Fibroblast of lung (primary cell): ENCODE measurements at places on chromosomes 7 and 10. TPM values are rescaled to one million over a fixed set of nuclear protein-coding genes. Genes with fewer than 3 reads are reported as not detected.

- DNase-seq, result no peak
Measured at GRCh38 chr7:121151774-121152221, 163.3 kb downstream of the CPED1 start.

DNA sequence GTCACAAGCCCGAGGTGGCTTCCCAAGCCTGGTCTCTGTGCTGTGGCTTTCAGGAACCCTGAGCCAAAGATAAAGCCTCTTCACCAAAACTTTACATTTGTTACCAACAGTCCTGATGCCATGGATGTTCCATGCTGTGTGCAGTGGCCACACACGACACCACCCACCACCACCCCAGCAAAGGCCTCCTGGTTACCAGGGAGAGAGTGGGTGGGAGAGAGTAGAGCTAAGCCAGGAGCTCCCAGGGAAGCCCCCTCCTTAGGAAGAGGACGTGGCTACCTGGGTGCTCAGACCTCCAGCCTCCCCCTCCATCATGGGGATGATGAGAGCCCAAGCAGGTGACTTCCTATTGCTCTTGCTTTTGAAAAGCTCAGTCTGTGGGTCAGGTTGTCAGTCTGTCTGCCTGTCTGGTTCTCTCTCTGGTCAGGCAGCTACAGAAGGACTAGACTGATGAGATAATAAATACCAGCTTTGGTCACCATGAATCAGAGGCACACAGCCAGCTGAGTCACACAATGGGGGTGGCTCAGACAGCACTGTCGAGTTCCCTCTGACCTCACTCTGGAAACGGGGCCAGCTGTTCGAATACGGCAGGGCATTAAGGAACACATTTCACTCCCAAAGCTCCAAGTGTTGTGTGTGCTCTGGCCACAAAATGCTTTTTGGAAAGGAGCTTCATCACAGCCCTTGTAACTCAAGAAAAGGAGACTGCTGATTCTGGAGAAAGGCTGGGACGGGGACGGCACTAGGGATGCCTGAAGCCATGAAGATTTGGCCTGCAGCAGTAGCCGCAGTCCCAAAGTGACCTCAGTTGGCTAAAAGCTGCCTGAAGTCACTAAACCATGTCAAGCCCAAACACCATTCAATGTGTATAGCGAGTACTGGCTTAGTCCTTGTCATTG lies 166.0 kb downstream of the FANK1 start:
- peak; percentile 99 for DNase-seq

GRCh38 chr10:120614680-120615079 lies 157.7 kb downstream of the PLPP4 start:
- peak; percentile 48 for DNase-seq

GRCh38 chr7:130063036-130063435 lies 7.3 kb upstream of the KLHDC10 start:
- no peak for DNase-seq

DNA sequence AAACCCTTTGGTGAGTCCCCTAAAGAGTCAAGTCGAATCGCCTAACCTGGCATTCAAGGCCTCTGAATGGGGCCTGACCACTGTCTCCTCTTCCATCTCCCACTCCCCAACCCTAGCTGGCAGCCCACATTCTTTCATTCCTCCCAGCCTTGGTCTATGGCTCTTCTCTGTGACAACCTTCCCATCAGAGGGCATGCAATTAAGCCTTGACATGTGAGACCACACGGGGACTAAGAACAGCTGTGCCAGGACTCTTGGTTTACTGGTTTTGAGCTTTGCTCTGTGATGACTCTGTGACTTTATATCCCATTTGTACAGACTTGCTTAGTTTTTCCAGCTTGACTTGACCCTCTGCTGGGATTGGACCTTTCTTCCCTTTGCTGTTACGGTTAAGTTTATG lies 116.6 kb downstream of the BUB3 start:
- DNase-seq, result no peak

Gene GRID2IP
- not detected in 2 replicates for polyA plus RNA-seq

GRCh38 chr7:106258789-106259188 lies 26.0 kb downstream of the NAMPT start:
- DNase-seq, result no peak

DNA sequence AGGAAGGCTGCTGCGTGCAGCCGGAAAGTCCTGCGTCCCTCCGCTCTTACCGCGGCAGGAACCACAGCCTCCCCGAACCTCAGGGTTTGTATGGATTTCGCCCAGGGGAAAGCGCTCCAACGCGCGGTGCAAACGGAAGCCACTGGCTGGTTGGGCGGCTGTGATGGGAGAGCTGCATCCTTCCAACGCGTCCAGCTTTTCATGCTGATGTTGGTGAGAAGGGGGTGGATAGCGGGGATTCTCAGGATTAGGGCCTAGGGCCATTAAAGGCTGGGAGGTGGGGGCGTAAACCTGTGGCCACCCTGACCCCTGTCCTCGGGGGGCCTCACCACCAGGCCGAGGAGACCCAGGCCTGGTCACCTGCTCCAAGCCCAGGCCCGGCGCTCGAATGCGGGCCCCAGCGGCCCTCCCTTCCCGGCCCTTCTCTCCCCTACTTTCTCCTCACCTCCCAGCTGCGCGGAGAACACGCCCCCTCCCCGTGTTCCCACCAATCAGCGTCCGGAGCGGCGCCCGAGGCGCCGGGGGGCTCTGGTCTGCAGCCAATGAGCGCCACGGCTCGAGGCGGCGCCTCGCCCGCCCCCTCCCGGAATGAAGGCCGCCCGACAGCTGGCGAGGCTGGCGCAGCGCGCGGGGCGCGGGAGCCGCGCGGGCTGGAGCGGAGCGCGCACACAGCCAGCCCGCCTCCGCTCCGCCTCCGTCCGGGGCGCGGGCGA lies 458 bp upstream of the NANOS1 start:
- DNase-seq, result peak; percentile 81

DNA sequence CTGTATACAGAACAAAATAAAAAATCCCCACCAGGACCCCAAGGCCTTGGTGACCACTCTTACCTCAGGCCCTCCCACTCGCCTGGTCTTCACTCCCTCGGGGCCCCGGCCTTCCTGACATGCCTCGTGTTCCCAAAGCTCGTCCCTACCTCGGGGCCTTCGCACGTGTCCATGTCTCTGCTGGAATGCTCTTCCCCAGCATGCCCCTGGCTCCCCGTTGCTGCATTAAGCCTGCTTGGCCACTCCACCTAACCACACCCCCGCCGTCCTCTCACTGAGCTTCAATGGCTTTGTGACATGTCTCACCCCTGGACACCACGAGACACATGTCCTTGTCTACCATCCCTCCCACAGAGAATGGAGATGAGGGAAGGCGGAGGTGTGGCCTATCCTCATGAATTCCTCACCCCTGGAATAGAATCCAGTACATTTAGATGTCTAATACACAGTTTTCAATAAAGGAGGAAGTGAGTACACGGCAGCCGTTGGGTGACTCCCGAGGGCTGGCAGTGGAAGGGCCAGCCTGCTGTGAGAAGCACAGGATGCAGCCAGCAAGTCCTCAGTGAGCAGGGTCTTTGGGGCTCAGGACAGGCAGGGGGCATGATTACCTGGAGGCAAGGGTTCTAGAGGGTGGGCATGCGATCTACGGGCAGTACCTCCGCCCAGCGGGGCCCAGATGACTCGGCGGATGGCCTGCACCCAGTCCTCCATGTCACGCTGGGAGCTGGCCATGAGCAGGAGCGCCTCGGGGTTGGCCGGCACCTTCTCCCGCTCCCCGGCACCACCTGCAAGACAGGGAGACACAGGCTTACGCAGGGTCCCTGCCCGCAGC lies 125.7 kb downstream of the ARHGAP22 start:
- DNase-seq, result no peak

GRCh38 chr7:96734343-96734742 lies 24.7 kb upstream of the SEM1 start:
- DNase-seq, result no peak

Gene HECW1
- 1.1 and 3.0 TPM in 2 replicates for polyA plus RNA-seq

Gene PLCE1
- 0.52 and 1.2 TPM in 2 replicates for polyA plus RNA-seq

Gene CUZD1
- polyA plus RNA-seq, result 0.52 and 0.53 TPM in 2 replicates

Gene STOX1
- 0.05 and 0.08 TPM in 2 replicates for polyA plus RNA-seq

- no peak for DNase-seq
Measured at GRCh38 chr10:132394201-132394811, 2.7 kb upstream of the PWWP2B start.

DNA sequence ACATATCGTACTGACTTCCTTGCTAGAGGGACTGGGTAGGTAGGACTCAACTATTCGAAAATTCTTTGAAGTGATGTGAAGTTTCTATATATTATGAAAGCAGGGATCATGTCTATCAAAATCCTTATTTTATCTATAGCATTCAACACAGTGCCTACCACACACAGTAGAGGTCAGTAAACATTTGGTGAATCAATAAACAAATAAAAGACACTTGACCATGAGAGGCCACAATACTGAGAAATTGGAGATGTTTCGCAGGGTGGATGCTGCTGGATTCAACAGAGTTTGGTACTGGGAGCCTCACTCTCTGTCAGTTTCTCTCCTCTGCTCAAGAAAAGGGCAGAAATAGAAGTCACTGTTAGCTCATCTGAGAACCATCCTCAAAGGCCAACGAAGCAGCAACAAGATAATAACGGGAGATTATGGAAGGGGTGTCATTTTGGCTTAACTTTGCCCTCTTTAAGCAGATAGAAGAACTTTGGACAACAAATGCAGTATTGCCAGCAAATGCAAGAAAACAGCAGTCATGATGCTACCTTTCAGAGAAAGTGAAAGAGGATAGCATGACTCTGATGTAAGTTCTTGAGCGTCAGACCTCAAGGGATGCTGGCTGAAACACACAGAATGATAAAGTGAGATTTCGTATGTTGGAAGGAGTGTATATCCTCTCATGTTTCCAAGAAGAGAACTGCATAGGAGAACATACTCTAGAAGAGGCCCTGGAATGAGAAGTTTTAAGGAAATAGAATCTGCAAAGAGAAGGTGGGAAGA lies 107.6 kb downstream of the SEMA3E start:
- DNase-seq, result no peak
